ENCODE measurements at places on chromosomes 5 and 9.

GRCh38 chr5:142861011-142861410, 90.8 kb downstream of the ARHGAP26 start:
- no peak for DNase-seq

- DNase-seq, result no peak
Observed at GRCh38 chr5:107331882-107332281, 338.9 kb downstream of the EFNA5 start.

GRCh38 chr5:140324617-140325241, 21.7 kb downstream of the HBEGF start:
- DNase-seq, result no peak

GRCh38 chr9:18255158-18255629, 218.8 kb upstream of the ADAMTSL1 start:
- peak; percentile 51 for DNase-seq

DNA sequence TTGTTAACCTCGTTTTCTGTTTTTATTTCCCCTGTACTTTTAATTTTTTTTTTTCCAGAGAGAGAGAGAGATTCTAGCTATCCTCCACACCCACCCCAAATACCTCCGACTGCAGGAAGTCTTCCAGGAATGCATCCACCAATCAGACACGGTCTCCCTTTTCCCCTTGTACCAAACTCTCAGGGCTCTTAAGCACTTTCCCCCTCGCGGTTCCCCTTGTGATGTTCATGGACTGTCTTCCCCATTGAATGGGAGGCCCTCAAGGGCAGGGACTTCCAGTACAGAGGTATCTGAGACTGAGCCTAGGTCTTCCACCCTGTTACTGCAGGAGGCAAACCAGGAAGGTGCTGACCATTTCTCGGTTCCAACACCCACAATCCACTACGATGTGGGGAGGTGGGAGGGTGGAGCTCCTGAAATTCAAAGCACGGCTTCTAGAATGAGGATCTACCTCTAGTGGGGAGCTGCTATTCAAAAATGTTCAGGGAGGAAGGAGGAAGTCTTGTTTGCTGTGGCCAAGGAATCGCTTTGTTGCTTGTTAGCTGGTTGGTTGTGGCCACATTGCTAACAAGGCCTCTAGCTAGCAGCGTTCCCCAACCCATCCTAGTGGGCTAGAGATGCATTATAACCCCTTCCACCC, 37.5 kb upstream of the PTGS1 start:
- no peak for DNase-seq
